ENCODE measurements at places on chromosomes 3 and 15.

DNA sequence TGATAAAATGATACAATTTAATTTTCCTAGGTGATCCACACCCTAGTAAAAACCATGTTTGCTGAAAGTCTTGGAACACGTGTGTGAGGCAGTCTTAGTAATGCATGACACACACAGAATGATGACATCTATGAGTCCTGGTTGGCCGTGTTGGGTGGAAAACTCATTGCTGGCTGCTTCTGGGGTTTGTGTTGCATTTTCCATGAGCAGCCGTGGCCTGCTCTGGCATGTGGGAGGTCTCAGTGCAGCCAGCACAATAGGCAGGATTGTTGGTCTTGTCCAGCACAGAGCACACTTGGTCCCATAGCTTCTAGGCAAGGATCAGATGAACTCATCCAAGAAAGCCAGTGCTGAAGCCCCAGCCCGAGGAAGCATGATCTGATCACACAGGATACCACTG, 172.8 kb upstream of the UBE3A start:
- DNase-seq = no peak

- no peak for DNase-seq
These were observed 354.1 kb downstream of the SHQ1 start for GRCh38 chr3:72494130-72494529.

- DNase-seq = no peak
These were observed 10.0 kb downstream of the RPL32 start for GRCh38 chr3:12831301-12831866.

GRCh38 chr3:73787620-73788019, 162.9 kb upstream of the PDZRN3 start:
- no peak for DNase-seq

GRCh38 chr3:71355862-71356261, 227.7 kb downstream of the FOXP1 start:
- no peak for DNase-seq

- no peak for DNase-seq
These were observed 76.1 kb upstream of the PPP2R3A start for GRCh38 chr3:135889443-135889842.

DNA sequence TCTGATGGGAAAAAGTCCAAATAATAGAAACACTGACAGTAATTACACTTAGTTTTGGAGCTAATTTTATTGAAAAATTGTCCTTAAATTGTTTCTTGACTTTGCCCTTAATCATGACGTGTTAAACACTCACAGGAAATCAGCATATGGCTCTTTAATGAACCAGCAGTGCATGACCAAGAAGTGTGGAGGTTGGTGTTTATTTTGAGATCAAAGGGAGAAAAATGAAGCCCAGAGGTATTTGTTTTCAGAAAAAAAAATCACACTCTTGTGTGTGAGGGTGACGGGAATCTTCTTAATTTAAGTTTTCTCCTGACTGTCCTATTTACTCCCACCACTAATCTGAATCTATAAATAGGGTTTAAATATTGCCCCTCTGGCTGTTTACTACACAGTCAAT, 28.8 kb upstream of the SYNM start:
- no peak for DNase-seq

DNA sequence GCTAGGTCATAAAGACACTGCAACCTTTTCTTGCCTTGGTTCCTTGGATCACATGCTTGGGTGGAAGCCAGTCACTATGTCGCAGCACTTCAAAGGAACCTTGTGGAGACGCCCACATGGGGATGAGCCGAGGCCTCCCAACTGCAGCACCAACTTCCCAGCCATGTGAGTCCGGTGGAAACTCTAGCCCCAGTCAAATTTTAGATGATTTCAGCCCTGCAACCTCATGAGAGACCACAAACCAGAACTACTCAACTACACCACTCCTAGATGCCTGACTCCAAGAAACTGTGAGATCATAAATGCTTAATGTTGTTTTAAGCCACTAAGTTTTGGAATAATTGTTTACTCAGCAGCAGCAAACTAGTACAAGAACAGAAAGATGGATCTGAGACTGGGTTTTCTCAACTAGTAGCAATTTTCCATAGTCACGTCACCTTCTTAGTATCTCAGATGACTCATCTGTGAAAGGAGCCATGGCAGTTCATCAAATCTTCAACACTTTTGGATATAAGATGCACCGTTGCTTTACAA, 86.5 kb downstream of the MB21D2 start:
- DNase-seq = no peak

- no peak for DNase-seq
These were observed 419.8 kb downstream of the NSUN3 start for GRCh38 chr3:94482686-94483085.

DNA sequence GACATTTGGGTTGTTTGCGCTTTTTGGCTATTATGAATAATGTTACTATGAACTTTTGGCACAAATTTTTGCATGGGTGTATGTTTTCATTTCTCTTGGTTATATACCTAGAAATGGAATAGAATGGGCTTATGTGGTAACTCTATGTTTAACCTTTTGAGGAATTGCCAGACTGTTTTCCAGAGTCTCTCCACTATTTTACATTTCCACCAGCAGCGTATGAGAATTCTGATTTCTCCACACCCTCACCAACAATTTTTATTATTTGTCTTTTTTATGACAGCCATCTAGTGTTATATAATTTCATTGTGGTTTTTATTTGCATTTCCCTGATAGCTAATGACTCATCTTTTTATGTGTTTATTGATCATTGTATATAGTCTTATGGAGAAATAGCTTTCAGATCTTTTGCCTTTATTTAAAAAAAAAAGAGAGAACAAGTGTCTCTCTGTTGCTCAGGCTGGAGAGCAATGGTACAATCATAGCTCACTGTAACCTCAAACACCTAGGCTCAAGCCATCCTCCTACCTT, 247.2 kb downstream of the OPA1 start:
- no peak for DNase-seq
